ENCODE measurements at places on chromosomes 4 and X.

DNA sequence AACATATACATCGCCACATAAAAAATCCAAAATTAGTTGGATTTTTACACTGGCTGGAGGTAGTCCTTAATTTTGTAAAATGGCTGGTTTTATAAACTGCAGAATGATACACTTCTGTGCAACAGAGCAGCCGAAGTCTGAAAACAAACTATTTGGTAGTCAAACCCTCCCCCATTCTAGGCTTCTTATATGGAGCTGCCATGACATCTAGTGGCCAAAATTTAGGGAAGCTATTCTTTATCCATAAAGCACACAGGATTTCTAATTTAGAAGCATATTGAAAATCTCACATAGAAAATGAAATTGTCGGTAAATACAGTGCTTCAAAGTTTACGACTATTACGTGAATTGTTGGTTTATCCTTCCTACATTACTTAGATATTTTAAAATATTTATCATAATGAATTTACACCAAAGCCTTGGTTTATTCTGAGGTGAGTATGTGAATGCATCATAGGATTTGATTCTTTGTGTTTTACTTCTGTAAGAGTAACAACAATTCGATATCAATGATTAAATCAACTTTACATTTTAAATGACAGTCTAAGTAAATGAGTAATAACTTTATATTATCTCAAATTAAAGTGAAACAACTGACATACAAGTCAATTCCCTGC lies 113.4 kb upstream of the FAM241A start:
- DNase-seq, result no peak

DNA sequence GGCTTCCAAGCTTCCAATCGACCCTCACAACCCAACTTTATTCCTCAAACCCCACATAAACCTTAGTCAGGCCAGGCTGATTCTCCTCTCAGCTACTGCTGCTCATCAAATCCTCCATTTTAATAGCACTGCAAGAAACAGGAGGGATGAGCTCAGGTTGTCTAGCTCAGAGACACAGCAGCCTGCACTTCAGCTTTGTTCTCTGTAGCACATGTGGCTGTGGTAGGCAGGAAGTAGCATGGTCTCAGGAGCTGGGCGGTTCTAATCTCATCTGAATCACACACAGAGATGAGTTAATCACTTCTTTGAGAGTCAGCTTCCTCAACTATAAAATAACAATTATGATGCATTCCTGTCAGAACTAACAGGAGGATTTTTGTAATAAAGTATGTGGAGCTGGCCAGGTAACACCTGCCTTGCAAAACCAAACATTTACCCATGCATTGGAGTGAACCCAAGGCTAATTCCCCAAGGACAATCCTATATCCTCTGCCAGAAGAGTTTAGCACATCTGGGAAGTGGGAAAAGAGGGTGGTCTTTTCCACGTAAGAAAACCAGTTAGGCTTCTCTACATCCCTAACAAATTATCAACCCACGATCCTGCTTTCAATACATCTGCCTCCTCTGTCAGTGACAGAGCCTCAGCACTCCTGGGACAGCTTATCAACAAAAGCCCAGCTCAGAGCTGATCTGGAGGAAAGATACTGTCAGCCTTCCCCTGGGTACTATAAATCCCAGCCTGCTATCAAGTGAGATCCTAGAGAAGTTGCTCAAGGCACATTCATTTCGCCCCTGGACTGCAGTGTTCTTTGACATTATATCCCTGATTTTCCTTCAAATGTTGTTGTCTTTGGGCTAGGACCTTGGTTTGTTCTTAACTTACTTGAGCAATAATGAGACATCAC lies 32.8 kb downstream of the ELOVL6 start:
- no peak for DNase-seq

DNA sequence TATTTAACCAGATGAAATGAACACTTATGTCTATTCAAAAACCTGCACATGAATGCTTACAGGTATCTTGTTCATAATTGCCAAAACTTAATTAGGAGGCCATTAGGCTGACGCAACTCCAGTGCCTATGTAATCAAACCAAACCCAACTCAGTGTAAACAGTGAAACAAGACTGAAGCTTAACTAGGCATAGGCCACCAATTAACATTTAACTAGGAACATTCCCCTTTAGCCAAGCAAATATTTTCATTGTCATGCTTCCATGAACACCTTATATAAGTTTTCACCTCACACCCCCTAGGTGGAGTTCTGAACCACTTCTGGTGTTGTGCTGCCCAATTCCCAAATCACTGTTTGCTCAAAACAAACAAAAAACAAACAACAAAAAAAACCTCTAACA lies 686.0 kb downstream of the STPG2 start:
- DNase-seq, result no peak

DNA sequence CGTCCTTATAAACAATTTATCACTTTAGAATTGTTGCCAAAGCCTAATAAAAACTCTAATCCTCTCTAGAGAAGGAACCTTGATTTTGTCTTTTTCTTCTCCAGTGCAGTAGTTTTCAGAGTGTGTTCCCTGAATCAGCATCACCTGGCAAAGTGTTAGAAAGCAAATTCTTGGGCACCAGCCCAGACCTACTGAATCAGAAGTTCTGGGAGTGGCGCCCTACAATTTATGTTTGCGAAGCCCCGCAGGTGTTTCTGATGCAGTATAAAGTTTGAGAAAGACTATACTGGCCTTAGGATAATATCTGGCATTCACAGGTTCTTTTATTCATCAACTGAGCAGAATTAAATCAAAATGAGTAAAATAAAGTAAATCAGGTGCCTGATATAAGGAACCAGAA lies 645.8 kb upstream of the ATOH1 start:
- no peak for DNase-seq

DNA sequence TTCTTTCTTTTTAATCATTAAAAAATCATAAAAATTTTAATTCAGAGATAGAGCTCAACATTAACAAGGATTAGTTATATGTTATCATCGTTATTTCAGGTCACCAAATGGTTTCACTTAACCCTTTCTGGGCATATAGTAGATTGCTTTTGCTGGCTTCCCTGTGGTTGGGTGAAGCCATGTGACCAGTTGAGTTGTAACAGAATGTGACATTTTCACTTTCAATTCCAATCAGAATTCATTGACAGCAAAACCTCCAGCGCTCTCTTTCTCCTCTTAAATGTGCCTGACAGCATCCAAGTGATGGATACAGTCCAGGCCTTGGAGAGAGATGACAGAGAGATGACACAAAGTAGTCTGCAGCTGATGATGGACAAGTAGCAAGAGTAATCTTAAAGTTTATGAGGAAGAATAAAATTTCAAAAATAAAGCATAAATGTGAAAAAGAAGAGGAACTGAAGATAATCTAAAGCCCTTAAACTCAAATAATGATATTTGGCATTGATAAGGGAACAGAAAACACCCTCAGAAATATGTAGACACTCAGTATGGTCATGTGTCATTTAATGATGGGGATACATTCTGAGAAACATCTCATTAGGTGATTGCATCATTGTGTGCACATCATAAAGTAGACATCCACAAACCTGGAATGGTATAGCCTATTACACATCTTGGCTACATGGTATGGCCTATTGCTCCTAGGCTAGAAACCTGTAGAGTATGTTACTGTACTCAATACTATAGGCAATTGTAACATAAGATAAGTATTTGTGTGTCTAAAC lies 92.3 kb upstream of the QRFPR start:
- no peak for DNase-seq

GRCh38 chr4:153364061-153364460 lies 19.6 kb downstream of the MND1 start:
- no peak for DNase-seq

DNA sequence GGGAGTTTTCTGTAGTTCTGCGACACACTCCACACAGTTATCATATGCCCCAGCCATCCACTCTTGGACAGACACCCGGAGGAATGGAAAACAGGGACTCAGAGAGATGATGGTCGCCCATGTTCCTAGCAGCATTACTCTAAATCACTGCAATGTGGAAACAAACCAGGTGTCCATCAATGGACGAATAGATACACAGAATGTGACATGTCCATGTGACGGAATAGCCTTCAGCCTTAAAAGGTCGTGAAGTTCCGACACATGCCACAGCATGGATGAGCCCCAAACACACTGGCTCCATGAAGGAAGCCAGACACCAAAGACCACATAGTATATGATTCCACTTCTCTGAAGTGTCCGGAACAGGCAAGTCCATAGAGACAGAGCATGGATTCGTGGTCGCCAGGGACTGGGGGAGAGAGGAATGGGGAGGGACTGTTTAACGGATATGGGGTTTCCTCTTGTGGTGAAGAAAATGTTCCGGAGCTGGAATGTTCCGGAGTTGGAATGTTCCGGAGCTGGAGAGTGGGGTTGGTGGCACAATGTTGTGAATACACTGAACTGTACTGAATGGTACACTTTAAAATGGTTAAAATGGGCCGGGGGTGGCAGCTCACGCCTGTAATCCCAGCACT lies 28.7 kb upstream of the AFAP1 start:
- no peak for DNase-seq

DNA sequence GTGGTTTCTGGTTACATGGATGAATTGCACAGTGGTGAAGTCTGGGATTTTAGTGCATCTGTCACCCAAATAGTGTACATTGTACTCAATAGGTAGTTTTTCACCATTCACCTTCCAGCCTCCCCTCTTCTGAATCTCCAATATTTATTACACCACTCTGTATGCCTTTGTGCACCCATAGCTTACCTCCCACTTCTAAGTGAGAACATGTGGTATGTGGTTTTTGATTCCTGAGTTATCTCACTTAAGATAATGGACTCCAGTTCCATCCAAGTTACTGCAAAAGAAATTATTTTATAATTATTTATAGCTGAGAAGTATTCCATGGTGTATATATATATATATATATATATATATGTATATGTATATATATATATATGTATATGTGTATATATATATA lies 155.8 kb downstream of the HHIP start:
- no peak for DNase-seq

DNA sequence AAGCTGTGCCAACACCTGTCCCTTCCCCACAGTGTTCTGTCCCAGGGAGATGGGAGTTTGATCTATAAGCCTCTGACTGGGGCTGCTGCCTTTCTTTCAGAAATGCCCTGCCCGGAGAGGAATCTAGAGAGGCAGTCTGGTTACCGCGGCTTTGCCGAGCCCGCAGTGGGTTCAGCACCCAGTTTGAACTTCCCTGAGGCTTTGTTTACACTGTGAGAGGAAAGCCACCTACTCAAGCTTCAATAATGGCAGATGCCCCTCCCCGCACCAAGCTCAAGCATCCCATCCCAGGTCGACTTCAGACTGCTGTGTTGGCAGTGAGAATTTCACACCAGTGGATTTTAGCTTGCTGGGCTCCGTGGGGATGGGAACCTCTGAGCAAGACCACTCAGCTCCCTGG lies 33.3 kb upstream of the ARSJ start:
- DNase-seq, result no peak

- DNase-seq, result no peak
Observed at GRCh38 chrX:7946960-7947359, 19.7 kb upstream of the PNPLA4 start.

DNA sequence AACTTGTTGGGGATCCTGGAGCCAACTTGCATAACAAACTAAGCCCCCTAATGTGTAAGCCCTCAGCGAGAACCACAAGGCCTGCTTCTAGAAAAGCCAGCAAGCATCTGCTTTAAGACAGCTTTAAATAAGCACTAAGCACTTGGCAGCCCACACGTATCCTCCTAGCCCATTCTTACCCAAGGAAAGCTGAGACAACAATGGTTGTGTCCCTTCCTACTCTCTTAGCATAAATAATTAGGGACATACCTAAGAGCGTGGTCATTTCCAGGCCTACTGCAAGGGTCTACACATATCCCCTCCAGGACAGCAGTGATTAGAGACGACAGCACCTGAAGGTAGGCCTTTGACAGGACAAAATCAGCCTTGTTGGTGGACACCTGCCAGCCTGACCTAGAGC lies 322.8 kb upstream of the PPARGC1A start:
- DNase-seq, result no peak

All from mesenteric fat pad (tissue), 1 donor.